ENCODE measurements at places on chromosomes 7 and 10.

GRCh38 chr10:114388275-114388674, 16.0 kb downstream of the AFAP1L2 start:
- no peak for DNase-seq

- no peak for DNase-seq
Measured at GRCh38 chr10:123472606-123473005, 193.5 kb upstream of the GPR26 start.

DNA sequence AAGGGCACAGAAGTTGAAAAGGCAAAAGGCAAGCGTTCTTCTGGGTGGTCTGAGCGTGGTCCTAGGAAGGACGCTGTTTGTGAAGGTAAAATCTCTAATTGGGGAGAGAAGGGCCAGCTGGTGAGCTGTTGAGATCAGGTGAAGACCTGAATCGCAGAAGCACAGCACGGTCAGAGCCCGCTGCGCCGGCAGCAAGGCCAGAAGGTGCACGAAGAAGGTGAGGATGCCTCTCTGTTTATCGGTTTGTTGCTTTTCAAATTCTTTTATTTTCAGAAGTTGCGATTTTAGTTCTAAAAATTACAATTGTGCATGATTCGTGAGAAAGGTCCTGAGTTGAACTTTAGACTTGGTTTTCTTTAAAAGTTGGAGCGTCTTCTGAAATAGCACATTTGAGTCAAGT, 247.8 kb upstream of the FOXK1 start:
- DNase-seq, result no peak

GRCh38 chr7:116726713-116727431, 54.9 kb downstream of the MET start:
- DNase-seq, result no peak

- no peak for DNase-seq
Measured at GRCh38 chr7:55534916-55535590, 37.2 kb downstream of the VOPP1 start.

Measured in CD4-positive, alpha-beta T cell treated with Interleukin-15 for 1 hour (primary cell).